Femur (tissue), 1 donor: ENCODE measurements at places on chromosomes 1 and 21.

DNA sequence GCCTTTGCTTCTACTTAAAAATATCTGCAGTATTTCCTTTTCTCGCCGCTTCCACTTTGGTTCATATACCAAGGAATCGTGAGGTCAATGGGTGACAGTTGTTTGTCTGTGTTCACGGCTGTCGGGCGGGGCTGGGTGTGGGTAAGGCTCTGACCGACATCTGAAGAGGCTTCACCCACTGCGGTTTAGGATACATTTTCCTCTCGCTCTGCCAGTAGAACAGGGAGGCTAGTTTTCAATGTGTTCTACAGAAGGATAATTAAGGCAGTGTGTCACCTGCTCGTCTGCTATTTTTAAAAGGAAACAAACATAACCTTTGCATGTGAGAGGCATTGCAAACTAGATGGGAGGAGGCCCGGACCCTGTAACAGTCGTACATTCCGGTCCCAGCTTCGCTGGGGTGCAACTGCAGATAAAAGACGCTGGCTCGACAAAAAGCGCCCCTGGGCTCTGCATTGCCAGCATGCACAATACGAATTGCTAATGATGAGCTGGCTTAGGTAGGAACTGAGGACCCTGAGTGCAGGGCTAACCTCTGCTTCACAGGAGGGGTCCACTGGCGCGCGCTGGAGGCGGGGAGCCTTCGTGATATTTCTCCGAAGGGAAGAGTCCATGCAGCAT lies 8.5 kb upstream of the ERG start:
- DNase-seq, result peak; percentile 75

DNA sequence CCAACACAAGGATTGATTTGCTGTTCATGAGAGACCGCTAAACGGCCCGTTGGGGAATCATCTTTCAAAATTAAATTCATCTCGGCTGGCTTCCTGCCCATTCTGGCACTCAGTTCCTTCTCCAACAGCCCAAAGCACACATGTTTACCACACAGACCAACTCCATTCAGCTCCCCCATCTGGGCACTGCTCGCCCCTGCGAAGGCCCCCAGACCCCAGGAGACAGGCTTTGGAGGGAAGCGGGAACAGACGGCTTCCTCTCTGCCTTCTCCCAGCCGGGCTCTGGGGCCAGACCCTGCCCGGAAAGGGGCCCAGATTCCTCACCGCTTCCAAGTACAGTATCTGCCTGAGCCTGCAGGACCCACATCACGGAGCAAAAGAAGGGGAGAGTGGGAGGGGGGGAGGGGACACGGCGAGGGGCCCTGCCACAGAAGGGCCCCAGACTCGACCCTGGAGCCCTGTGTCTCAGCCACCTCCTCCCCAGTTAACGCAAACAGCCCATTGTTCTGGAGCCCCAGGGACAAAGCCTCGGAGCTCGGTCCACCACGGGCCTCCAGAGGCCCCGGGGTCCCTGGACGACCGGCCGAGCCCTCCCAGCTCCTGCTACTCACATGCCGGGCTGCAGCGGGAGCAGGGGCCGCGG lies 660 bp downstream of the MEGF6 start:
- DNase-seq, result peak; percentile 67

- DNase-seq, result no peak
Measured at GRCh38 chr1:160371346-160371631, 4.4 kb downstream of the NHLH1 start.

- DNase-seq, result no peak
Measured at GRCh38 chr1:156858959-156859522, at the start of gene INSRR. Gene INSRR, minus strand, starts transcription at chr1:156859117. Its CDS starts 496 bp downstream, at chr1:156858621.

DNA sequence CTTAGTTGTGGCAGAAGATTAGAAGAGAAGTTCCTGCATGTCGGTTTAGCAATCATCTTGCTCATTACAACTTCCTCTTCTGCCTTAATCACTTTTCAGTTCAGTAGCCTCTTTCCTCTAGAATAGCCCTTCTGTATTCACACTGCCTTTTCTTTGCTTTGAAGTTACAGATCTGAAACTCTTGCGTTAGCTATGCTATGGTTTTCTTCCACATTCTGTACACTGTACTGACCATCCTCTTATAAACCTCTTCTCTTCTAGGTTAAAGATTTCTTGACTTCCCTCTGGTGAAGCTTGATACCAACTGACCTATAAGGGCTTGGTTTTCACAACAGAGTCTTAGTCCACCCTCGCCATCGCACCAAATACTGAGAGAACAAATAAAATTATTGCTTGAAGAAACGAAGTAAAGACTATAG lies 35.0 kb downstream of the C21orf91 start:
- no peak for DNase-seq

GRCh38 chr1:89754518-89754917 lies 66.3 kb upstream of the LRRC8D start:
- no peak for DNase-seq

- no peak for DNase-seq
Measured at GRCh38 chr1:5447503-5447960, 544.7 kb downstream of the NPHP4 start.

- DNase-seq, result no peak
Measured at GRCh38 chr1:236501093-236501492, 22.7 kb upstream of the LGALS8 start.

GRCh38 chr1:36420836-36421317 lies 23.2 kb upstream of the LSM10 start:
- DNase-seq, result peak; percentile 92

- DNase-seq, result no peak
Measured at GRCh38 chr21:37375866-37376574, 9.4 kb downstream of the DYRK1A start.

DNA sequence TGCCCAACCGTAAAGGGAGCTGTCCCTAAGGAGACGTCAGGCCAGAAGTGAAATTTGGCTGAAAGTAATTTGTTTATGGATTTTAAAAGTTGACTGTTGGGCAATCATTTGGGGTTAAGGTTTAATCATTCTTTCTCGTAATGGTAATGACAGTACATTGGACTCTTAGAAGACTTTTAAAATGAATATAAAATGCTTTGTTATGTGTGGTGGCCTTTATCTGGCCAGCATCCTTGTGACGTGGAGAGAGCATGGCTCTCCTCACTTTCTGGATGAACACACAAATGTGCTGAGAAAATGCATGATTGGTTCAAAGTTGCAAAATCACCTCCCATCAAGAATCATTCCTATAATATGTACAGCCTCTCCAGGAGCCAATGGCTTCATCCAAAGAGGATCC lies 160.2 kb downstream of the DHRS3 start:
- no peak for DNase-seq

GRCh38 chr1:63688302-63688890 lies 85.4 kb upstream of the ROR1 start:
- no peak for DNase-seq
